ENCODE measurements at places on chromosomes 3 and 15. TPM values are rescaled to one million over a fixed set of nuclear protein-coding genes. Genes with fewer than 3 reads are reported as not detected.
A peak's percentile ranks its signal among the peaks of the same experiment; 100 is the strongest.

CHRM5 gene
- total RNA-seq: 0.44 TPM

TMCO5A gene
- not detected for total RNA-seq

CASR gene
- total RNA-seq: not detected

CFAP20DC gene
- 1.5 TPM for total RNA-seq

PARP15 gene
- total RNA-seq: 3.6 TPM

SERPINI2 gene
- not detected for total RNA-seq

- DNase-seq: no peak
These were observed 28.7 kb upstream of the CD47 start for GRCh38 chr3:108119398-108120104.

DNA sequence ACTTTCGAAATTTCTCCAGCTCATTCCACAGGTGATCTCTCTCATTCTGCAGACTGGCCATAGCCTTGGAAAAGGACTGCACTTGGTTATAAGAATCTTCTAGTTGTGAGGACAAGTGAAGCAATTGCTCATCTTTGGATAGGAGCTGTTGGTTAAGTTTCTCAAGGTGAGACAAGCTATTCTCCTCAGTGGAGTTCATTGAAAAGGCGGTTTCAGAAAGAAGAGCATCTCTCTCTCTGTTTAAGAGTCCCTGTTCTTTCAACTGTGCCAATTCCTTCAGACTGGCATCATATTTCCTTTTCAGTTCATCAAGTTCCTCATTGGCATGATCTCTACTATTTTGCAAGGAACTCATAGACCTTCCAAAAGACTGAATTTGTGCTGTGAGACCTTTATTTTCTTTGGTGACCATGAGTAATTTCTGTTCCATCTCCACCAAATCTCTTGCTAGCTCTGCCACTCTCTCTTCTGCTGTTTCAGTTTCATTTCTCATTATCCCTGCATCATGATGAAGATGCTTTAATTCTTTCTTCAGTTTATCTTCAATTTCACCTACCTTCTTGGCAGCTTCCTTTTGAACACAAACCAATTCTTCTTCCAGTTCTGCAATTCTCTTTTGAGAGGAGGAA is 30.2 kb upstream of the HCLS1 start:
- DNase-seq: no peak

GRCh38 chr15:93179072-93179471 is 90.1 kb upstream of the RGMA start:
- DNase-seq: peak; percentile 39

DNA sequence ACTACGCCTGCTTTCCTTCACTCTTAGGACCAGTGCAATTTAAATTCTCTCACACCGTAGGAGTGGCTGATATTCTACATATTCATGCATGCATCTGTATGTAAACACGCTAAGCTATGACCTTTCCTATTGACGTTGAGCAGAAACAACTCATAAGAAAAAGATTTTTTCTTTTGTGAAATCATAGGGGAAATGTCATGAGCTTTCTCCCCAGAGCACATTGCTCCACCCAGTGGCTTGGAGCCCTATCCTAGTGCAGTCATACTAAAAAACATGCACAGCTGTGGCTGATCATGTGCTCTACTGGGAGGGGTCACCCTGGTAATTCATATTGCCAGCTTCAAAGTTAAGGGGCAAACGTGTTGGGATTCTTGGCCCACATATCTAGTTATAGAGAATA is 1.8 kb upstream of the MESD start:
- DNase-seq: peak; percentile 55

DNA sequence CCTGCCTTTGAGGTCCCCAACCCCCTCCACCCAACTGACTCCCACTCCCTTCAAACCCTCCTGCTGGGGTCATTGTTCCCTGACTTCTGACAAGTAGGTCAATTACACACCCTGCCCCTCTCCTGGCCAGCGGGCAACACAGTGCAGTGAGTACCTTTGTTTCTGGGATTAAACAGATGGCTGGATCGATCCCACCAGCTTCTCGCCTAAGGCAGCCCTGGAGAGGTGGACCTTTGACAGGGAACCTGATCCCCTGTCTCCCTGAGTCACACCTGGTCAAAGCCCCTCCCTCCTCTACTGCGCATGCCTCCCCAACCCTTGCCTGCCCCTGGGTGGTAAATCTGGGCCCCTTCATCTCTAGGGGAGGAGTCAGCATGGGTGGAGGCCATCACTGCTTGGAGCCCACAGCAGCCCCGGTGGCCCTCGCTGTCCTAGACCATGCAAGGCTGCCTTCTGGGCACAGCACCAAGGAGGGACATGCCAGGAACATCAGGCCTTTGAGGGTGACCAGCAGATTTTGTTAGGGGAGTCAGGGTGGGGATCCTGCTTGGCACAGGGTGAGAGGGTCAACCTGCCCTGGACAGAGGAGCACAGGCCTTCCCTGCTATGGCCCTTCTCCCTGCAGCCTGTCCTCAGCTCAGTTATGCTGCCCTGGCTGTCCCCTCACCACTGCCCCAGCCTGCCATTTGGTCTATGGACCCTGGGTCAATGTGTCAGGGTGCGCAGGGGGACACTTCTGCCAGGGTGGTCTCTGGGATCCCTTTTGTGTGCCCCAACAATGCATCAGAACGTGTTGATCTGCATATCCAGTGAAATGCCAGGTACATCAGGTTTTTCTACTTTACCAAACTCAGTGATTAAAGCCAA is 9.8 kb upstream of the PRR23E start:
- DNase-seq: no peak

- no peak for DNase-seq
These were observed 18.8 kb downstream of the EIF5A2 start for GRCh38 chr3:170889630-170890029.

DNA sequence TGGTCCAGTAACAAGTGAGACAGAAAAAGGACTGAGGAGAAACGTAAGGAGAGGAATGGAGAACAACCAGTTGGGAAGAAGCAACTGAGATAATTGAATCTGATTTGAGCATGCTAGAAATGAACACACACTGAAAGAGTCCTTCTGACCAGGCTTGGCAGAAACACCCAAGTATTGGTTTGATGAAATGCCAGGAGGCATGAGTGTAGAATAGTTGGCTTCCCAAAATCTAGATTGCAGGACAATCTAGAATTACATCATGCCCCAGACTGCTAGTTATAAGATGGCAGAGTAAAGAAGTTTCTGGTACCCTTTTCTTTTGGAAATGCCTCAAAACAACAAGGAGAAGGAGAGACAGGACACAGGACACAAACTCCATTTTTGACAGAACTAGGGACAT is 189.7 kb upstream of the STT3B start:
- DNase-seq: no peak

DNA sequence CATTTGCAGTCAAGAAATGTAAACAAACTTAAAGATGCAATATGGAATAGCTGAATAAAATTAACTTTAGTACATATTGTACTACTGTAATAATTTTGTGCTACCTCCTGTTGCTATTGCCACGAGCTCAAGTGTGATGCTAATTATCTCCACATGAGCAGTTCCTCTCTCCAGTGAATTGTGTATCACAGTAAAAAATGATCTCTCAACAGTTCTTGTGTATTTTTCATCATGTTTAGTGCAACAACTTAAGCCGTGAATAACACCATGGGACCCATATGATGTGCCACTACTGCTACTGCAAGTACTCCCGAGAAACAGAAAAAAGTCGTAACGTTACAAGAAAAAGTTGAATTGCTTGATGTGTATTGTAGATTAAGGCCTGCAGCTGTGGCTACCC is 12.4 kb downstream of the RIOX2 start:
- DNase-seq: no peak

- no peak for DNase-seq
These were observed 3.2 kb upstream of the NR2E3 start for GRCh38 chr15:71807125-71807629.
